Esophagus squamous epithelium (tissue), 5 donors: ENCODE measurements at places on chromosomes 11 and 22.

DNA sequence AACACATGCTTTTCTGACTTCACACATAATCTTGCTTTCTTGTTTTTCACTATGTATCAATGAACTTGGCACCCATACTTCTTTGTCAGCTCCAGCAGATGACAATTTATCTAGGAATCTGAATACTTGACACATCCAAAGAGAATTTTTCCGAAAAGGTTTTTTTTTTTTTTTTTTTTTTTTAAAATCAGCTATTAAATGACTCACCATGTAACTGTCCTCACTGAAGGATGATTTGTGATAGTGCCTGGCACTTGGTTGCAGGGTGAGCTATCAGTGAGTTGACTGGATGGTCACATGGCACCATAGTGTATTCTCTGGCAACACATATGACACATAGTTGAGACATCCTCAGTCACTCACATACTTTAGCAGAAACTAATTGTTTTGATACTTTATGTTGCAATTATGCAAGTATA lies 133.4 kb upstream of the E2F8 start:
- DNase-seq: no peak

DNA sequence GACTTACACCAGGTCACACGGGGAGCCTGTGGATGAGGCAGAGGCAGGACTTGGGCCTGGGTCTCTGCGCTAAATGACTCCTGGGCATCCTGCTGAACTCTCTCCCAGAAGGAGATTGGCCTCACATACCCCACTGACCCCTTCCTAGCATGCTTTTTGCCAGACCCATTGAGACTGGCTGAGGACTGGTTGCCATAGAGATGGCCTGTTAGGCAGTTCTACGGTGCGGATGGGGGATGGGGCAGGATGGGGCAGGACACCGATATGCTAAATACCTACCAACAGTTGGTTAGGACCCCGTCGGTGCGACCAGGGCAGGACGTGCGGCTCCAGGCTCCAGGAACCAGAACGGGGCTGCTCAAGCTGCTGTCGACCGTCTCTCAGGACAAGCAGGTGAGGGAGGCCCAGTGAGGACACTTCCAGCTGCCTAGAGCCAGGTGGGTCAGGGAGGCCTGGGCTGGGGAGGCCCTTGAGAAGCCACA lies at the start of gene TSGA10IP:
TSGA10IP (plus strand) TSS at position 51 of the 482 bp plus-strand sequence; CDS start at position 247, 196 bp downstream.
- DNase-seq: no peak

- DNase-seq: no peak
Measured at GRCh38 chr11:72222106-72222891, 2.3 kb upstream of the INPPL1 start.

DNA sequence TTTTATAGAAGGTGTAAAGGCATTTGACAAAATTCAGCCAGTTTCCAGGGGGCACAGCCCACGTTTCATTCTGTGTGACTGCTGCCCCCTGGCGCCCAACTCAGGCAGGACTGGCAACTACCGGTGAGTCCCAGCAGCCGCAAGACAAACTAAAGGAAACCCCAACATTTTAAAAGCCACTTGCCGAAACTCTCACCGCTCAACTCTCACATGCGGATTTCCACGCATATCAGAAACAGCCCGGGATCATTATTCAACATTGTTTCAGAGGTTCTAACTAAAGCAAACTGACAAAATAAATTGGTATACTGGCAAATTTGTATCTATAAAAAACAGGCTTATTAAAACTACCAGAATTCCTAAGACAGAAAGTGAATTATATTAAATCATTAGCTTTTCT lies 48.2 kb downstream of the MORC2 start:
- DNase-seq: no peak

DNA sequence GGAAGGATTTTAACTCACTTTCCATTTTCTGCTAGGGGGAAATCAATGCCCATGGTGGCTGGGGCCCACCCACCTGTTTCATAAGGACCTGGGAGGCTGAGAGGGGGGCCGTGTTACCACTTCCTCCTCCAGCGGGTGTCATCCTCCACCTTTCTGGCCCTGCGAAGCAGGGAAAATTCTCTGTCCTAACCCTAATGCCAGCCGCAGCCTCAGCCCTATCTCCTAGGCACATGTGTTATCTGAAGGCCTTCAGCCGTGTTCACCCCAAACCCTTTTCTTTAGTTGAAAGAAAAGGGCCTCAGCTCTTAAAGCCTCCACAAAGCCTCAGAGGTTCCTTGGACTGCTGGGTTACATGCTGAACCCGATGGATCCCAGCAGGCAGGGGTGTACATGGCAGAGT lies 55.4 kb upstream of the NECTIN1 start:
- DNase-seq: no peak

GRCh38 chr11:128939591-128939990 lies 3.1 kb downstream of the TP53AIP1 start:
- no peak for DNase-seq

- no peak for DNase-seq
Measured at GRCh38 chr11:42299780-42300179, 840.3 kb upstream of the LRRC4C start.

- DNase-seq: no peak
Measured at GRCh38 chr22:30214703-30215407, 31.7 kb downstream of the LIF start.
